ENCODE measurements at places on chromosomes 13 and 19.

DNA sequence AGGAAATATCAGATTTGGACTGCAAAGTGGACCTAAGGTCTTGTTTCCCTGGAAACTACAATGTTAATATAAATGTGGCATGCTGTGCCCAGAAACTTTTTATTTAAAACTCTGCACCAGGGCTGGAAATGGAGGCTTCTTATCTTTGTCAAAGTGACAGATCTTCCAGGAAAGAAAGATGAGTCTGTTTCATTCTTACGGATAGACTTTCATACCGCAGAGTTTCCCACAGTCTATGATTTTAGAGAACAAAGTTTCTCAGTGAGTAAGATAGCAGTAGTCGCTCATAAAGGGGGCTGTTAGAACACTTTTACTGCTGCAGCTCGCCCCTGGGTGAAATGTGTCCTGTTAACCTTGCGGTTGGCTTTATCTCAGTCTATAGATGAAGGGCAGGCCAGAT is 6.7 kb downstream of the CLEC11A start:
- DNase-seq, result no peak

DNA sequence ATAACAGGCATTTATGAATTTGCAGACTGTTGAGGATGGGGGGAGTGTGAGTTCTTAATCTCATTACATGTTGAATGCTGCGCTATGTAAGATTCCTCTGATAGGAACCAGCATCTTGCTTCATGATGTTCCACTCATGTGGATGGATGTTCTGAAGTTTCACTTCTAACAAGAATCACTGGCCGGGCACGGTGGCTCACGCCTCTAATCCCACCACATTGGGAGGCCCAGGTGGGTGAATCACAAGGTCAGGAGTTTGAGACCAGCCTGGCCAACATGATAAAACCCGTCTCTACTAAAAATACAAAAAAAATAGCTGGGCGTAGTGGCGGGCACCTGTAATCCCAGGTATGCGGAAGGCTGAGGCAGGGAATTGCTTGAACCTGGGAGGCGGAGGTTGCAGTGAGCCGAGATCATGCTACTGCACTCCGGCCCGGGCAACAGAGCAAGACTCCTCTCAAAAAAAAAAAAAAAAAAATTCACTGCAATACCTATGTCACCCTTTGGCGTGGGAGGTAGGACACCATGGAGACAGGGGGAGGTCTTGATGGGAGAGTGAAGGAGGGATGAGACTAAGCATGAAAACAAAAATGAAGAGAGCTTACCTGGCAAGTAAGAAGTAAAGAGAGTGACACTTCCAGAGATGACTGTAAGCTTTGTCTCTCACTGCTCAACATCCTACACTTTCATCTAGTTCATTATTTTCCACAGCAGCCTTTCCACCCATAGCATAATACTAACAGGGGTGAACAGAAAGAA is 133.0 kb downstream of the DCT start:
- no peak for DNase-seq

- no peak for DNase-seq
These were observed 156.3 kb upstream of the FNDC3A start for GRCh38 chr13:48819376-48819775.

GRCh38 chr13:108597943-108598342 is 31.5 kb upstream of the MYO16 start:
- no peak for DNase-seq

DNA sequence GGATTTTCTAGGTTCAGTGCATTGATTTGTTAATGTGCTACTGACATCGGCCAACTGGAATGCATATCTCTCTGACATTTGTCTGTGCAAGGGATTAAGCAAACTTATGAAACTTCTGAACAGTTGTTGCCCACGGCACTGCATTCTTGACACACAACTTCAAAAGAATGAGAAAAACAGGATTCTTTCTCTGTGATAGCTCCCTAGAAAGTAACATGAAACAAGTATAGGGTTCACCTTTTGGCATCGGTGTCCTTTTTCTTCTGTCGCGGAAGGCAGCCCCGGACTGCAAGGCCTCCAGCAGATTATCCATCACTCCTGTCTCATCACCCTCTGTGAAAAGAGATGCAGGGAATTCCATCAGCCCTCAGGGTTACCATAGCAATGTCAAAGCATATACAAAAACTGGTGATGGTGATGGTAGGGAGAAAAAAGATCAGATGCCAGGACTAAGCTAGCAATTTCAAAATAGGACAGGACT is 389.2 kb downstream of the DIAPH3 start:
- DNase-seq, result no peak
